ENCODE measurements at places on chromosomes 1 and 21.

- DNase-seq, result no peak
Measured at GRCh38 chr1:180235077-180235501, 5.0 kb downstream of the LHX4 start.

GRCh38 chr1:77375541-77375940 is 93.7 kb downstream of the AK5 start:
- no peak for DNase-seq

DNA sequence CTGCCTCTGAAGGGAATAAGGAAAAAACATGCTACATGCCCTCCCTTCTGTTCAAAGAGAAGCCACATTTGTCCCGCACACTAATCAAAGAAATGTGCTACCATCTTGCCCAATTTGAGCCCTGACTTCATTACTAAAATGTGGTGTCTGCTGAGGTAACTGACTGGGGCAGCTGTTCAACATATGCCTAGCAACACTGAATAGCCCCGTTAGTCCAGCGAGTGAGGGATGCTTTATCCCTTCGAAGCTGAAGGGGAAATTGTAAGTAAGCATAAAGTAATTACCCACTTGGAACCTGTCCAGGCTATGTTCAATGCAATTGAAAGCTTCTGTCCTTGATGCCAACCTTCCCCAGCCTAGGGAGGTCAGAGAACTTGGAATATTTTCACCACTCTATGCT is 310.6 kb downstream of the SEC16B start:
- DNase-seq, result no peak

DNA sequence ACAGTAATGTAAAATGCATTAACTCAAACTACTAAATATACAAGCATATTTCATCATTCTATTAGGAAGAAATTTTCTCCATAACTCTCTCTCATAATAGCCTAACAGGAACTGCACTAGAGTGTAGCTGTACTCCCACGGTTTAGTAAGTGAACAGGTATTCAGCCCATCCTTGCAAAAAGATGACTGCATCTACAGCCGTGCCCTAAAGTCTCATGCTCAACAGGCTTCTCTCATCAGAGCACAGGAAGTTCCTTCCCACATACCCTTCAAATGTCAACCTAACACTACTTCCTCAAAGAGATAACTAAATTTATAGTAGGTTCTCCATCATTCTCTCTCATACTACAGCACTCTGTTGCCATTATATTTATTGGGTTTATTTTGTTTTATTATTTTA is 251.6 kb downstream of the AKT3 start:
- no peak for DNase-seq

GRCh38 chr1:226939438-226940028 is 561 bp upstream of the COQ8A start:
- DNase-seq, result peak; percentile 51

GRCh38 chr1:117661027-117661426 is 55.2 kb downstream of the TENT5C start:
- peak; percentile 22 for DNase-seq

DNA sequence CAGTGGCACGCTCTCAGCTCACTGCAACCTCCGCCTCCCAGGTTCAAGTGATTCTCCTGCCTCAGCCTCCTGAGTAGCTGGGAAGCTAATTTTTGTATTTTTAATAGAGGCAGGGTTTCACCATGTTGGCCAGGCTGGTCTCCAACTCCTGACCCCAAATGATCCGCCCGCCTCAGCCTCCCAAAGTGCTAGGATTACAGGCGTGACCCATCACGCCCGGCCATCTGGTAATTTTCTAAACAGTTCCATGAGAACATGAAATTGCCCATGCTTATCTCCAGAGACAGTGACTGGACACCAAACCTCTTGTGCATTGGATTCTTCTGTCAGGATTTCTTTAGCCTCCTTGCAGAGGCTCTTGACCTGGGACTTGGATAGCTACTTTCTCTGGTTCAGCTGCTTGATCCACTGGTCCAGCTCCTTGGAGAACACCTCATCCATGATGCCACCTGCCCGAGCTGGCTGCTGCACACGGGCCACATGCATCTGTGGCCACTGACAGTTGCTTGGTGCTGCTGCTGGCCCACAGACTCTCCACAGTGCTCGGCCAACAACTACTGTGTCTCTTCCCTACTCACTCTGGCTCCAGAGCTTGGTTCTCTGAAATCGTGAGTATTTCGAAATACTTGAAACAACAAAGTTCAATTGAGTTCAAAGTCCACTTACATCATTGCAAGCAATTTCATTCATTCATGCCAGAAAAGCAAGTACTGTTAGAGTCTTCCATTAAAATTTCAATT is 40.0 kb upstream of the CTPS1 start:
- DNase-seq, result no peak

- no peak for DNase-seq
Measured at GRCh38 chr1:234213658-234214128, 159.6 kb upstream of the COA6 start.

- DNase-seq, result peak; percentile 79
Measured at GRCh38 chr1:23554481-23555269, 4.6 kb downstream of the ID3 start.

DNA sequence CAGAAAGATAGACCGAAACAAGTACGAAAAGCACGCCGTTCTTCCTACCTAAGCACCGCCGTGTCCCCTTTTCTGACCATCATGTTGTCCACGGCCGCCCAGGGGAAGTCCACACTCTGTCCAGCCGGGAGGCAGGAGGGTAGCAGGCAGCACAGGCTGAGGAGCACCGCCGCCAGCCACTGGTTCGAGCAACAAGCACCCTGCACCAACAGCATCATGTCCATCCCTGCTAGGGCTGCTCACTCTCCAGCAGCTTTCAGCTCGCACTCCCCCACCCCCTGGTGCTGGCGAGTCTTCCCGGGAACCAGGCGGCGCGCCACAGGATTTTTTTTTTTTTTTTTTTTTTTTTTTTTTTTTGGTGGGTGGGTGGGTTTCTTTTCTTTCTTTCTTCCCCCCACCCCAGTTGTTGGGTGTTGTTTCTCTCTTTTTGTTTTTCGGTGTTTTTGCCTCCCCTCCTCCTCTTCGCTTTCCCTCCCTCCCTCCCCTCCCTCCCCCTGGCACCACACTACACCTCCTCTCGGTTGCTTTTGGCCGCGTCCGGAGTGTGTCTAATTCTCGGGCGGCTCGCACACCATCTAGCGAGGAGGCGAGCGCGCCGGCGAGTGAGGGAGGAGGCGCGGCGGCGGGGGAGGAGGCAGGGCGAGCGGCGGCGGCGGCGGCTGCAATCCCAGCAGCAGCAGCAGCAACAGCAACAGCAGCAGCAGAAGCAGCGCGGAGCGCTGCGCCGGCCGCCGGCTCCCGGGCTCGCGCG is at the start of gene NEGR1:
Gene NEGR1, minus strand, starts transcription at position 269 of the 751 bp plus-strand sequence.
- DNase-seq, result peak; percentile 14

DNA sequence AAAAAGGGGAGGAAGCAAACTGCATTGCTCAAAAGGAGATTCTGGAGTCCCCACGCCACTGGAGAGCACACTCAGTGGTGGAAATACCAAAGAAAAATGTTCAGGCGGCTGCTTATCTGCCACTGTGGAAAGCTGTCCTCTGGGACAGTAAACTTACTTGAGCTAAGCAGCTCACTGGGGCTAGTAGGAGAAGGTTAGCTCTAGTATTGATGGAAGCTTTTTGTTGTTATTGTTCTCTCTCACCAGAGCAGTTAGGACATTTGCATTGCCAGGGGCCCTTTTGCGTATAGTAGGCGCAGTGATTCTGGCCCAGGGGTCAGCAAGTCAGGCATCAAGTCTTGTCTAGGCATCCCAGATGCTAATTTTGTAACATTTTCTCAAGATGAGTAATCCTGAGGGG is 15.6 kb downstream of the BACE2 start:
- DNase-seq, result no peak

DNA sequence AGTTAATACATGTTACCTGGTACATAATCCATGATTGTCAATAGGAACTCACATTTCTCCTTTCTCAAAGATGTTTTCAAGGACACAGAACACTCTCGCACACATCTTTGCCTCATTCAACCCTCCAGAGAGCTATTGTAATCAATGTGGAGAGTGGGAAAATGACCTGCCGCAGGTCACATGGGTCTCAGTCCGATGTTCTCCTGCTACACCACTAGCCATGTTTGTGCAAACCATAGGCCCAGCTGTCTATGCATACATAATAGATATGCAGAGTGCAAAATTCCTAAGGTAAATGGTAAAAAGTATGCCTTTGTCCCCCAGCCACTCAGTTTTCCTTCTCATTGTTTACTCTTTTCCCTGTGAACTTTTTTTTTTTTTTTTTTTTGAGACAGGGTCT is 89.2 kb downstream of the ADSS2 start:
- no peak for DNase-seq

- no peak for DNase-seq
Measured at GRCh38 chr21:46220275-46220810, 8.2 kb downstream of the LSS start.

DNA sequence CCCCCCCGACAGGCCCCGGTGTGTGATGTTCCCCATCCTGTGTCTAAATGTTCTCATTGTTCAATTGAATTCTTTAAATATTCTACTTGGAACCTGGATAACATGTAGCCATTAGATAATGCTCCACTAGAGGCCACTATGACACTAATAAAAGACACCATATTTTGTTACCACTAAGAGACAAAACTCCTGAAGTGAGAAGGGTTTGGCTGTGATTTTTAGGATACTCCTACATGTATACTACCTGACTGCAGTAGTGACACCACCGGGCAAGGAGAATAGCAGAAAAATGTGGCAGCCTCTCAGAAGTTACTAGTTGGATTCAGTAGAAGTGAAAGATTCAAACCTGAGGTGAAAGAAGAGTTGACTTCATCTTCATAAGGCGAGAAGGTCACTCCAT is 36.0 kb downstream of the F5 start:
- no peak for DNase-seq

- no peak for DNase-seq
Measured at GRCh38 chr1:224523676-224524075, 89.1 kb upstream of the WDR26 start.

DNA sequence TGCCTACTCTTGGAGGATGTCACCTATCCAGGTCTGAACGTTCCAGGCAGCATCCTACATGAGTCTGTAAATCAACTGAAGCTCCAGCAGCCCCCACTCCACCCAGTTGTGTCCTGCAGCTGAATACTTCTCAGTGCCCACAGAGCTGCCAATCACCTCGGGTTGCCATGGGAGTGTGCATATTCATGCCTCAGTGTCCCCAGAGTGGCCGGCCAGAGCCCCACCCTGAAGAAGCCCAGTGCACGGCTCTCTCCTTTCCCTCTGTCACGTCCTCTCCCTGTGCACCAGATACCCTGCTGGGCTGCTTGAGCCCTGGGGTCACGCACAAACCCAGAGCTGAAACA is 16.1 kb upstream of the GSTM4 start:
- DNase-seq, result no peak

DNA sequence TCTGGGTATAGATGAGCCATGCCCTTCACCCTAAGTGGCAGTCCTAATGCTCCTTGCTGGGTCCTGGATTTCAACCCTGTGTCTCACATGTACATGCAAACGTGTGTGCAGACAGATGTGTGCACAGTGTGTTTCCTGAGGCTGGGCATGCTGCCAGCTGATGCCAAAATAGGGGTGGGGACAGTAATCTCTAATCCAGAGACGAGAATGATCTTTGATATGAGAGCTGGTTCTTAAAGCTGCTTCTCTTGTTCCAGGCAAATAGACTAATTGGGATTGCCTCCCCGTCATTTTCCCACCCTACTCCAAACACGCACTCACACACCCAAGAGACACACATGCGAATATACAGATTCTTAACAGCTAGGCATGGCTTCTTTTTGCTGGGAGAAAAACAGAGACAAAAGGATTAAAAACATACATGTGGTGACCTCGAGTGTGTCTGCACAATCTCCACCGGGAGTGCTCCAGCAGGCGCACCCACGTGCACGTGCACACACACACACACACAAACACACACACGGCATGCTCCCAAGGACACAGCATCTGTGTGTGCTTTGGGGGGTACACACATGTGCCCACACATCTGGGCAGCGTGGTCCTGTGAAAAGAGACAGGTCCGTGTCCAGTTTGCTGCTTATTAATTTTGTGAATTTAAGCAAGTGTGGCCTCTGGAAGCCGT is 102.1 kb upstream of the ZBTB40 start:
- no peak for DNase-seq

DNA sequence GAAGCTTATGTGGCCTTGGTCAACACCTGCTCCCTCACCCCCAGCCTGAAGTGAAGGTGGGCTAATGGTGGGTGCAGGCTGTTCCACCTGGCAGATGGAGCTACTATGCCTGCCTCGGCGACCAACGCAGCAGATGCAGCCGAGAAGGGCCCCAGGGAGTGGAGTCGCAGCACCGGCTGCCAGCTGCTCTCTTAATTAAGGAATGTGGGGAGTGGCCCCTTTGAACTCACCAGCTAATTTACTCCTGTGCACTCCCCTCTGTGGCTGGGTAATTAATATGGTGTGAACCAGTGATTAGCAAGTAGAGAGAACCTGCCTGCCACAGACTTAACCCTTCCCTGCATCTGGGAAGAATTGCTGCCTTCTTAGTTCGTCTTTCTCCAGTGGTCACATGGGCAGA is 3.3 kb upstream of the SLAMF8 start:
- no peak for DNase-seq

DNA sequence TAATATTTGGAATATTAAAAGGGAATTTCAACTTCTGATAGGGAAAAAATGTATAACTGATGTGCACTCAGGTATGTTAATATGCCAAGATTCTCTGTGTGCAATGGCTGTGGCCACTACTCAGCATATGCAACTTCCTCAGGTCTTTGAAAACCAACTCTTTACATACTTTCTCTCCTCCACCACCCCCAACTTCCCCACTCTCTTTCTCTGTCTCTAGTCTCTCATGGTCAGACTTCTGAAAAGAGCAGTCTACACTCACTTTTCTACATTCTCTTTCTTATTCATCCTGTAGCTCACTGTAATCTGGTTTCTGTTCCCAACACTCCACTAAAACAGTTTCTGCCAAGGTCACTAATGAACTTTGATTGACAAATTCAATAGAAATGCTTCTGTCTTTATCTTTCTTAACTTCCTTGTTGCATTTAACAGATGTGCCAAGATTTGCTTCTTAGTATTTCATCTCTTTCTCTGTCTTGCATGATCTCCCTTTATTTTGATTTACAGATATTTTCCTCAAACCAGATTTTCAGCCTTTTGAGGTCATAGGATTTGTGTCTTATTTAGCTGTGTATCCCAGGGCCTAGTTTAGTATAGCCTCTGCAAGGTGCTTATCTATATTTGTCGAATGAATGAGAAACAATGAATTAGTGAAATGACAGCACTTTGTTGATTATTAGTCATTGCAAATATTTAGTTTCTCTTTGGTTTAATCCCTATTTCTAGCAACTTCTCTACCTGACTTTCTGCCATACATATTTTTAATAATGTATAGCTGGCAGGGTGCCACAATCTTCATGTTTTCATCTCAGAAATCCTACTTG is 168.9 kb downstream of the LMO4 start:
- DNase-seq, result no peak

GRCh38 chr1:109522026-109522425 is 12.5 kb upstream of the AMIGO1 start:
- no peak for DNase-seq

GRCh38 chr1:153510984-153511410 is 24.8 kb downstream of the S100A6 start:
- DNase-seq, result peak; percentile 40

All from effector memory CD4-positive, alpha-beta T cell (primary cell).